Glutamatergic neuron (in vitro differentiated cells): ENCODE measurements at places on chromosomes 4 and X. TPM values are rescaled to one million over a fixed set of nuclear protein-coding genes. Genes with fewer than 3 reads are reported as not detected.

Gene FGA
- total RNA-seq = not detected

Gene TSPAN6
- total RNA-seq = 25.7 TPM

Gene PABPC1L2B
- total RNA-seq = 1.5 TPM

Gene RAB9A
- total RNA-seq = 14.2 TPM

Gene XPNPEP2
- not detected for total RNA-seq

Gene SOX3
- total RNA-seq = 0.71 TPM

- DNase-seq = peak; percentile 78
- peak overlapping the region; percentile 62 for H3K27ac ChIP-seq
- H3K27me3 ChIP-seq = peaks cover 2% of the 10 kb centered on the region
- no peak overlapping the region for H3K4me3 ChIP-seq
- no peaks in the 10 kb centered on the region for H3K36me3 ChIP-seq
These were observed 9.2 kb upstream of the FAM53A start for GRCh38 chr4:1693131-1693896.

- no peak overlapping the region for H3K4me3 ChIP-seq
- H3K36me3 ChIP-seq = no peaks in the 10 kb centered on the region
- H3K4me1 ChIP-seq = peaks cover 14% of the 10 kb centered on the region
- H3K27ac ChIP-seq = no peak overlapping the region
These were observed 35.5 kb downstream of the NAA11 start for GRCh38 chr4:79290376-79290775.

DNA sequence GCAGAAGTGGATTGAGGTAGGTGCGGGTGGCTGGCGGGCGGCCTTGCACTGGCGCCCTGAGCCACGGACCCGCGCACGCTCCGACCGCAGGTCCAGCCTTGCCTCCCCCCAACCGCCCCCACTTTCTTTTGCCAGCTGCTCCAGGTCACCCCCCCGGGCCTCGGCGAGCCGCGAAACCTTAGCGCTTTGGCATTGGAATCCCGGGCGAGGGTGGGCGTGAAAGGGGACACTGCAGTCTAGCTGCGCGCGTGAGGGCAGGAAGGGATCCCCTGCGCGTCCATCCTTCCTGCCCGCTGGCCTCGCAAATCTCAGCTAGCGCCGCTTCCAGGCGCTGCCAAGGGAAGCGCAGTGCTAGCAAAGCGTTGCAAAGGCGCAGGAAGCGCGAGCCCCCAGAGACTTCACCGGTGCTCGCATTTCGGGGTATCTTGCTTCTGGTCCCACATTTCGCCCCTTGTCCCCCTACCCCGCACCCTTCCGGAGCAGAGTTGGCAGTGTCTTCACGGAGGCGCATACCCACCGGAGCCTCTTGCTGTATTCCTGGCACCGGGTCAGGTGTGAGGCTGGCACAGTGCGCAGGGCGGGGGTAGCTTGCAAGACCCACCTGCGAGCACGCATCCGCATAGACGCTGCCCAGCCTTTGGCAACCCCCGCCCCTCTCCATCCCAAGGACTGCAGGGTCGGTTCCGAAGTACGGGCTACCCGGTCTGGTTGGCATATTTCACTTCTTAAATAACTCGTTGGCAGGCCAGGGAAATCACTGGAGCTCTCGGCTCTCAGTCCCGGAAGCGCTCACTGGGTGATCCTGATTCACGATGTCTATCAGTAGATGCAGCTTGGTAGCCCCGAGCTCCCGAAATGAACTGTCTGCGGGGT, 104.4 kb downstream of the UCHL1 start:
- peaks cover 3% of the 10 kb centered on the region for H3K27me3 ChIP-seq
- H3K36me3 ChIP-seq = peaks cover 4% of the 10 kb centered on the region

- H3K27ac ChIP-seq = peak overlapping the region; percentile 48
- H3K27me3 ChIP-seq = peaks cover 4% of the 10 kb centered on the region
- peak overlapping the region; percentile 93 for H3K4me3 ChIP-seq
These were observed 1.7 kb downstream of the PDE5A start for GRCh38 chr4:119626943-119627266.

- H3K27me3 ChIP-seq = no peaks in the 10 kb centered on the region
- DNase-seq = no peak
- H3K36me3 ChIP-seq = no peaks in the 10 kb centered on the region
- H3K4me1 ChIP-seq = no peaks in the 10 kb centered on the region
- no peak overlapping the region for H3K4me3 ChIP-seq
These were observed 6.2 kb downstream of the CACNA1F start for GRCh38 chrX:49226946-49227345.

GRCh38 chr4:14132301-14132700, 504.8 kb upstream of the BOD1L1 start:
- no peaks in the 10 kb centered on the region for H3K27me3 ChIP-seq
- no peak overlapping the region for H3K4me3 ChIP-seq
- peaks cover 5% of the 10 kb centered on the region for H3K4me1 ChIP-seq
- H3K36me3 ChIP-seq = no peaks in the 10 kb centered on the region
- H3K27ac ChIP-seq = no peak overlapping the region

DNA sequence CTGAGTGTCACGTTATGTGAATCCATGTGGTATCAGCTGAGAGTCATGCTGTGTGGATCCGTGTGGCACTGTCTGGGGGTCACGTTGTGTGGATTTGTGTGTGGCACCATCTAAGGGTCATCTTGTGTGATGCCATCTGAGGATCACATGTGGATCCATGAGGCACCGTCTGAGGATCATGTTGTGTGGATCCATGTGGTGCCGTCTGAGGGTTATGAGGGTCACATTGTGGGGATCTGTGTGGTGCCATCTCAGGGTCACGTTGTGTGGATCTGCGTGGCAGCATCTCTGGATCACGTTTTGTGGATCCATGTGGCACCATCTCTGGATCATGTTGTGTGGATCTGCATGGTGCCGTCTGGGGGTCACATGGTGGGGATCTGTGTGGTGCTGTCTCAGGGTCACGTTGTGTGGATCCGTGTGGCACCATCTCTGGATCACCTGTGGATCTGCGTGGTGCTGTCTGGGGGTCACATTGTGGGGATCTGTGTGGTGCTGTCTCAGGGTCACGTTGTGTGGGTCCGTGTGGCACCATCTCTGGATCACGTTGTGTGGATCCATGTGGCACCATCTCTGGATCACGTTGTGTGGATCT, 6.9 kb downstream of the PDE6B start:
- peaks cover 17% of the 10 kb centered on the region for H3K27me3 ChIP-seq

DNA sequence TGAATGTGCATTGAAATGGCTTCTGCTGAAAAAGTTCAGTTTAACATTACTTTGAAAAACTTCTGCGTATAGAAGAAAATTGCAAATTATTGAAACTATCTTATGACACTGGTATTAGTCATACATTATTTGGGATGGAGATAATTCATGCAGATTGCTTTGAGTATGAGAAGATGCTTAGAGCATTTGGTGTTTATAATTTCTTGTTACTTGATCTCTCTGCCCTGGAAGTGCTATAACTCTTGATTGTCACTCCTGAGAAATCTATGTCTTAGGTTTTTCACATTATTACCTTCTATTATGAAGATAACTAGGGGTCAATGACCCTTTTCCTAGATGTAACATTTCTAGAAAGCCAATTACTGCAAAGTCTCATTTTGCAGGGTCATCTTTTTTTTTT, 36.4 kb downstream of the TMEM131L start:
- H3K4me1 ChIP-seq = peaks cover 15% of the 10 kb centered on the region
- H3K27me3 ChIP-seq = no peaks in the 10 kb centered on the region
- no peak for DNase-seq
- H3K4me3 ChIP-seq = no peak overlapping the region
- H3K27ac ChIP-seq = no peak overlapping the region

DNA sequence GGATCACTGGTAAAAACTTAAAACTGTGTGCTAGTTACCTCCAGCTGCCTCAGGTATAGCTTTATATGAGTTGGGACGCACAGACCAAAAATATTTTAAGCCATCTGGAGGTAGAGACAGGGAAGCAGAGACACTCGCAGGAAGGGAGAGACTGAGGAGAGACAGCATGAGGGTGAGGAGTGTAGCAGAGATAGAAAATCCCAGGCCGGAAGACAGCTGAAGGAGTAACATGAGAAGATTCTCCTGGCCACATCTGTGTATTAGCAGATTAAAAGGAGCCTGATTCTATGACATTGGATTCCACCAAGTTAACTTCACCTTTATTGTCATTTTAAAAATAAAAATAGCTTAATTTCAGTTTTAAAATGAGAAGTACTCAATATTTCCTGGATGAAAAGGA, 84.3 kb downstream of the PDLIM5 start:
- peaks cover 2% of the 10 kb centered on the region for H3K4me1 ChIP-seq
- no peak overlapping the region for H3K4me3 ChIP-seq
- no peaks in the 10 kb centered on the region for H3K36me3 ChIP-seq
- H3K27me3 ChIP-seq = no peaks in the 10 kb centered on the region
- DNase-seq = no peak

GRCh38 chrX:119423631-119424030, 24.5 kb downstream of the SLC25A43 start:
- no peaks in the 10 kb centered on the region for H3K4me1 ChIP-seq
- no peak overlapping the region for H3K27ac ChIP-seq
- no peak overlapping the region for H3K4me3 ChIP-seq
- H3K27me3 ChIP-seq = no peaks in the 10 kb centered on the region
